ENCODE measurements at places on chromosomes 16 and 17.

DNA sequence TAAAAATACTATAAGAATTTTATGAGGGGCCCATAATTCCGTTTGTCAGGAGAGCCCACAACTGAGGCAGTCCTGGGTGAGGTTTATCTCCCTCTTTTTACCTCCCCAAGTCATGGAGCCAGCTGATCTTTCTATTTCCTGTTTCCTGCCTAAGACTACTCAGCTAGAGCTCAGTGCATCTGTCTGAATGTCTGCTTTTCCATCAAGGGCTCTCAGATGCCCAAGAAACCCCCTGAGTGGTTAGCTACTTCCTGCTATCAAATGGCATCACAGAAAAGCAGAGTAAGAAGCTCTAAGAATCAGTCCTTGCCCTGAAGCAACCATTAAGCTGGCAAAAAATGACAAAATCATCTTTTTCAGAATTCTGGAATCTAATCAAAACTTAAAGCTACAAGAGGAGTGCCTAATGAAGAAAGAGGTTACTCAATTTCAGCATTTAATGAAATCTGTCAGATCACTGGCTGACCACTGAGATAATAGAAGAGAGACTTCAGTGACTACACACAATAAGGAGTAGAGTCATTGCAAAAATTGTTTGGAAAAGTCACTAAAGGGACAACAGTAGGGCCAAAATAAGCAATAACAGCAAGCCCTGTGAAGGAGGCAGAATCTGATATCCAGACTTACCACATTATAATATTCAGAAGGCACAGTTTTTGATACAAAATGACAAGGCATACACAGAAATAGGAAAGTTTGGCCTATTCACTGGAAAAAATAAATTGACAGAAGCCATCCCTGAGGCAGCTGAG lies 150.1 kb downstream of the CYB561 start:
- DNase-seq = no peak

GRCh38 chr17:61724777-61725176 lies 133.8 kb upstream of the NACA2 start:
- no peak for DNase-seq

DNA sequence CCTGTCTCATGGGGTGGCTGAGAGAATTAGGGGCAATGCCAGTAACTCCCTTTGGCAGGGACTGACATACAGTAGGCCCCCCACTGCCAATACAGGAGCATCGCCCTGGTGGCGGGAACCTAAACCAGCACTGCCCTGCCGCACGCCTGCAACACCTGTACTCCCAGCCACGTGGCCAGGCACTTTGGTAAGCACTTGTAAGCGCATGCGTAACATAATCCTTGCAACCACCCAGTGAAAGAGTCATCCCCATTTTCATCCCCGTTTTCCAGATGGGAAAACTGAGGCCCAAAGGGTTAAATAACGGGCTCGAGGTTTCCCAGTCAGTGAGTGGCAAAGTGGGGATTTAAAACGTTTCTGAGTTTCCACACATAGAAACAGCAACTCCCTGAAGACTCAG lies 17.5 kb downstream of the SCN4A start:
- DNase-seq = no peak

- no peak for DNase-seq
These were observed at the start of gene CCL3 for GRCh38 chr17:36089888-36090836. Gene CCL3 (minus strand): TSS chr17:36090143. CDS start chr17:36090058, 85 bp downstream.

- DNase-seq = no peak
These were observed 53.9 kb downstream of the NKD1 start for GRCh38 chr16:50602126-50602525.

DNA sequence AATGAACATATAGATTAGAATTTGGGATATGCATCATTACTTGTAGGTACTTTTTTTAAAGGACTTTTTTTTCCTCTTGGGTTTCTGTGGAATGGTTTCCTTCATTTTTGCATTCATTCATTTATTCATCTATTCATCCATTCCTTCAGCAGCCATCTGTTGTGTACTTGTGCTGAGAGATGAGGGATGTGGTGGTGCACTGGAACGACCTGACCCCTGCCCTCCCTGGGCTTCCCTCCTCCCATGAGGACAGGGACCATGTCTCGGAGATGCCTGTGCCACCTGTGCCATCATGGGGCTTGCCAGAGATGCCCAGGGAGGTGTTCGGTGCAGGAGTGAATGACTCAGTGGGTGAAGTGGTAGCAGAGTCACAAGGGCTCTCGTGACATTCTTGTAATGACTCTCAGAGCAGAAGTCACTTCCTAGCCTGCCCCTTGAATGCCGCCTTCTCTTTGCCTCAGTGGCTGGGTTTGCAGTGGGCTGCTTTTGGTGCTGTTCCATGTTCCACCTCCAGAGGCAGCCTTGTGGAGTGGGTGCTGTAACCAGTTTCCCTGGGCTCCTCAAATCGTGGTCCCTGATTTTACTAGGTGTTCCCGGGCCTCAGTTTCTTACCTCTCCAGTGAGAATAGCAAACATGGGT lies 43.9 kb downstream of the CLEC16A start:
- DNase-seq = no peak

DNA sequence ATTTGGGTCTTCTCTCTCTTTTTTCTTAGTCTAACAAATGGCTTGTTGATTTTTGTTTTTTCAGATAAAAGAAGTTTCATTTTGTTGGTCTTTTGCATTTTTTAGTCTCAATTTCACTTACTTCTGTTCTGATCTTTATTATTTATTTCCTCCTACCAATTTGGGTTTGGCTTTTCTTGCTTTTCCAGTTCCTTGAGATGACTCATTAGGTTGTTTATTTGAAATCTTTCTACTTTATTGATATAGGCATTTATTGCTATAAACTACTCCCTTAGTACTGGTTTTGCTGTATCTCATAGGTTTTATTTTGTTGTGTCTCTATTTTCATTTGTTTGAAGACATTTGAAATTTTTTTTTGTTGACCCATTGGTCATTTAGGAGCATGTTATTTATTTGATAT lies 152.2 kb upstream of the MPHOSPH6 start:
- no peak for DNase-seq

DNA sequence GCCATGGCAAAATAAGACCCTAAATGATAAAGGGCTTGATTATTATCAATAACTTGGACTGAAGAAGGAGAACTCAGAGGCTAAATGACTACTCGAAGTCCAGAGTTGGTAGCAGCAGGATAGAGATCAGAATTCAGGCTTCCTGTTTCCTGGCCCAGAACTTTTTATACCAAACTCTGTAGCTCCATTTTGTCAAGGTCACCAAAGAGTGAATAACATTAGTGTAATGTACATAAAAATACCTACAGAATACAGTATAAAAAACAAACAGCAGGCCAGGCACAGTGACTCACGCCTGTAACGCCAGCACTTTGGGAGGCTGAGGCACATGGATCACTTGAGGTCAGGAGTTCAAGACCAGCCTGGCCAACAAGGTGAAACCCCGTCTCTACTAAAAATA lies 79.0 kb downstream of the ARHGAP17 start:
- DNase-seq = no peak

- no peak for DNase-seq
These were observed 475.9 kb upstream of the CCL2 start for GRCh38 chr17:33779234-33779591.

- no peak for DNase-seq
These were observed 195.7 kb upstream of the WSCD1 start for GRCh38 chr17:5874486-5874885.

- DNase-seq = no peak
These were observed 640 bp upstream of the NAGLU start for GRCh38 chr17:42535155-42536047.

- DNase-seq = no peak
These were observed 40.0 kb downstream of the CIBAR2 start for GRCh38 chr16:85072076-85072860.

DNA sequence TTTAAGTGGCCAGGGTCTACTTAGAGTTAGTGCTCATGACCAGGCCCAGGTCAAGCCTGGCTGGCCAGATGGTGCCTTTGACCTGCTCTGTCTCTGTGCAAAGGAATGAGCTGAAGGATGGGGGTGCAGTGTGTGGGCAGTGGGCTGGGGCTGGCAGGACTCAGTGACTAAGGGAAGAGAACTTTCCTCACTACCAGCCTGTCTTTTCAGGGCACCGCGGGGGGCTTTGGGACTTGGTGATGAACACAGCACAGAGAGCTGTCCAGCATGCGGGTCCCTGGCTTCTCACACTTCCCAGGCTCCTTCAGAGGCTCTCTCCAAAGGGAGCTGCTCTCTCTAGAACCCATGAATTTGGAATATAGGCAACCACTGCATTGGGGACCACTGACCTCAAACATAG lies 43.0 kb upstream of the STH start:
- no peak for DNase-seq

- no peak for DNase-seq
These were observed 18.6 kb downstream of the COG7 start for GRCh38 chr16:23434380-23434779.

DNA sequence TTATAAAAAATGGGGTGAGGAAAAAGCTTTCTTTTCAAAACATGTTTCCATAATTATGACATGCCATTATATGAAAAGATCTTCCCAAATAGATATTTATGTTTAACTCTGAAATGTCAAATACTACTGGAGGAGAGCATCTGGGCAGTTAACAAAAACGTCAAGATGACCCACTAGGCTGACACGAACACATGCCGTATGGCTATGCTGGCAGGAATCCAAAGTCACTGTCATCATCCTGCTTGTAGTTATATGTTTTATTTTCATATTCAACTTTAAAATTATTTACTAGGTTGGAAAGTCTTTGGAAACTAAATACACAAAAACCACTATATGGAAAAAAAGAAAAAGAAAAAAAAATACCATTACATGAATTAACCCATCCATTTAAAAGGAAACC lies 27.3 kb downstream of the ANKFY1 start:
- no peak for DNase-seq

DNA sequence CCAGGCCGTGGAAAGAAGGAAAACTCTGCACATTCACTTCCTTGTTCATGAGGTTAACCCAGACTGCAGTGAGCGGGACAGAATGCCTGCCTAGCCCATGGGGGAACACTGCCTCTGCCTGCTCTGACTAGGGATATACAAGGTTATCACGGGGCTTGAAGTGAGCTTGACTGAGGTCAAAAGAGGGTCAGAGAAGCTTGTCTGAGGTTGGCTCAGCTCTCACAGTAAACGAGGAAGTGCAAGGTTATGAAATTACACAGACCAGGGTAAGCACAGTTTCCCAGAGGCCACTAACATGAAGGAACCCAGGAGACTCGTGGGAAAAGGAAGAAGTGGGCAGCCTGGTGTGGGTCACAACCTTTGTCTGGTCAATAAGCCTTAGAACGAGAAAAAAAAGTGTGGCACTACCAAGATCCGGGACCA lies 28.7 kb downstream of the HIC1 start:
- no peak for DNase-seq
